T-cell (primary cell): ENCODE measurements at places on chromosomes 5 and 9. TPM values are rescaled to one million over a fixed set of nuclear protein-coding genes. Genes with fewer than 3 reads are reported as not detected.

DNA sequence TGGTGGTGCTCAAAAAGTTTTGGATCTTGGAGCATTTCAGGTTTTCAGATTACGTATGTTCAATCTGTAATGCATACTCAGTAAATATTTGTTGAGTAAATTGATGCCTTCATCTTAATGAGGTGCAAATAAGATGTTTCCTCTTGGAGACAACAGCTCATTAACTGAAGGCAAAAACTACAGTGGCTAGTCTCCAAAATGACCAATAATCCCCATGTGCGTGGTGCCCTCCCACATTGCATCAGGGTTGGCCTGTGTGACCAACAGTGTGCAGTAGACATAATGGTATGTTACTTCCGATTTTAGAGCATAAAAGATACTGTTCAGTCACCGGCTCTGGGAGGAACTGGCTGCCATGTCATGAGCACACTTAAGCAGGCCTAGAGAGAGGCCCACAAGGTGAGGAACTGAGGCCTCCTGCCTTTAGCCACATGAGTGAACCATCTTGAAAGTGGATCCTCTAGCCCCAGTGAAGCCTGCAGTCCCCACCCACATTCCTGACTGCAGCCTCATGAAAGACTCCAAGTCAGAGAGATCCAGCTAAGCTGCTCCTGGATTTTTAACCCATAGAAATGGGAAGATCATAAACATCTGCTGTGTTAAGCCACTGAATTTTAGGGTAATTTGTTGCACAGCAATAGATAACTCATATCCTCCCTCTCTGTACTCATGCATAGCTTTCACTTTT lies 55.7 kb downstream of the LIFR start:
- DNase-seq, result no peak

- no peak for DNase-seq
Observed at GRCh38 chr5:80059354-80059980, 24.3 kb downstream of the THBS4 start.

DNA sequence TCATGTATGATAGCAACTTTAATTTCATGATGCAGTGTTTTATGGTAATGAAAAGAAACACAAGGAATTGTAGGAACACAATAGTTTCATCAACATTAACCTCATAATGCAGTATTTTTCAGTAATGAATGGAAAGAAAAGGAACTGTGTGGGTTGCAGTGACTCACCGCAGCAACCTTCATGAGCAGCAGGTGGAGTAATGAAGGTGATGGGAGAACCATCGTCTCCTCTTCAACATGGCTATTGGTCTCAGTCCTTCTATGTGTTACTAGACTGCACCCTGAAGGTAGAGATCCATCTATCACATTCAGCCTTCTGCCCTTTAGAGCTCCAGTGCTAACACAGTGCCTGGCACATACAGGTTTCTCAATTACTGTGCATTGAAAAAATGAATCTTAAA lies 58.0 kb downstream of the TMEM215 start:
- DNase-seq, result no peak

- DNase-seq, result no peak
Observed at GRCh38 chr9:37364751-37365360, 57.6 kb upstream of the GRHPR start.

GRCh38 chr9:134055981-134056461 lies 11.8 kb downstream of the BRD3 start:
- no peak for DNase-seq

- no peak for DNase-seq
Observed at GRCh38 chr9:6024035-6024554, 8.7 kb upstream of the RANBP6 start.

- no peak for DNase-seq
Observed at GRCh38 chr5:74974451-74975091, 77.8 kb downstream of the GCNT4 start.

DNA sequence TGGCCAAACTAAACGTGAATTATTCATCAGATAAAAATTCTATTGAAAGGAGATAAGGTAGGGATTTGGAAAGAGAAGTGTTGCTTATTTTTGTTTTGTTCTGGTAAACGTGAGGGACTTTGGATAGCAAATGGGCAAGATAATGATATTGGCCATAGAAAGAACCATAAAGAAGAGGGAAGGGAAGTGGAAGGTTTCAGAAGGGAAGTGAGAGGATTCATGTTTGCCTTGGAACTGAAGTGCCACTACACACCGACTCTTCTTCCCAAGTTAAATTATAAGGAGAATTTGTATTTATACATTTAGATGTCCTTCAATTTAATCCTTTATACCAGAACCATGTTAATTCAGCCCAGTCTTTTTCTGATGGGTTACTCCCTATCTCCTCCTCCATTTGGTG lies 42.1 kb upstream of the TAF11L2 start:
- no peak for DNase-seq

DNA sequence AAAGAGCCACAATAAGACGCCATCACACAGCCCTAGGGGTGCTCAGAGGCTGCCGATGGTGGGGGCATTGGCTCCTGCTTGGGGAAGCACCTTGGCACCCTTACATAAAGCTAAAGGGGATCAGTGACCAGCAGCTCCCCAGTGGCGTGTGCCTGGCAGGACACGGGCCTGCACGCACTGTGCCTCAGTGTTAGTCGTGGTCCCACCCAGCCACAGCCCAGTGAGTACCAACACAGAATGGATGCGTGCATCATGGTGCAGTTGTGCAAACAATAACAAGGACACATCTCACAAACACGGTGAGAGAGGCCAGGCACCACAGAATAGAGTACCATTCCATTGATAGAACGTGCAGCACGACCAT lies 103.2 kb downstream of the WNK2 start:
- DNase-seq, result no peak

GRCh38 chr9:116234081-116234480 lies 80.5 kb downstream of the PAPPA start:
- DNase-seq, result no peak

DNA sequence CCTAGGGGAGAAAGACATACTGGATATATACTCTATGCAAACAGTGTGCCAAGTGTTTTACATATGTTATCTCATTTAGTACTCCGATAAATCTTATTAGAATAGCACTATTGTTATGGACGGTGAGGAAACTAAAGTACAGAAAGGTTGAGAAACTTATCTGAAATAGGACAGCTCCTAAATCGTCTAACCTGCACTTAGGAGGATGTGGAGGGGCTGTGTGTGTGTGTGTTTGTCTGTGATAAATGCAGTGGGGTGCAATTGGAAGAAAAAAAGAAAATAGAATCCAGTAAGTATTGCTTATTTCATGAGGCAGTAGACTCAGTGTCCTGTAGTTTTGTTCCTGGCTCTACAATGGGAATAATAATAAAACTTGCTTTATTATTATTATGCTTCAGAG lies 106.4 kb upstream of the IL6ST start:
- no peak for DNase-seq

DNA sequence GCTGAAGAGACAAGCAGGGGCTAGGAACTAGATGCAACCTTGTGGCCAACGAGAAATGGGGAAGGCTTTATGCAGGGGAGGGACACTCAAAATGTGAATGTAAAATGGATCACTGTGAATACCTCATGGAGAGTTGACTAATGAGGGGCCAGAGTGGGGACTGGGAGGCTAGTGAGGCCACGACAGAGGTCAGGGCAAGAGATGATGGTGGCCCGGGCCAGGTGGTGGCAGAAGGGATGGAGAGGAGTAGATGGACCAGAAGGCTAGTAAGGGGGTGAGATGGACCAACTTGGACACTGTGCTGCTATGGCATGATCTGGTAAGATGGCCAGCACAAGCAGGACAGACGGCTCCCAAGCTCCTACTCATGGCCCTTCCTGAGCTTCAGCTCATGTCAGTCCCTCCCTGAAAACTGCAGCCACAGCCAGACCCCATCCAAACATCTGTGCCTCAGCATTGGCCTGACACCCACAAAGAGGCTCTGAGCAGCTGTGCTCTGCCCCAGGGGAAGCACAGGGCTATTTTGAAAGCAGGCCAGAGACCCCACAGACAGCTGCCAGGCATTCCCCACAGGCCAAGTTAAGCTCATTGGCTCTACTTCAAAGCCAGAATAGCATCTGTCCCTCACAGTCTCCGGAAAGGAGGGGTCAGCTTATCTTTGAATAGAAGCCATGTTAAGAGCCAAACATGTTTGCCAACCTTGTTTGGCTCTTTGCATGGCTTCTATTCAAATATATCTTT lies 22.1 kb downstream of the P4HA2 start:
- DNase-seq, result no peak

- DNase-seq, result no peak
Observed at GRCh38 chr5:174045470-174046025, at the start of gene NSG2. NSG2 (plus strand) TSS chr5:174045706; CDS start chr5:174046756, 1,050 bp downstream.

DNA sequence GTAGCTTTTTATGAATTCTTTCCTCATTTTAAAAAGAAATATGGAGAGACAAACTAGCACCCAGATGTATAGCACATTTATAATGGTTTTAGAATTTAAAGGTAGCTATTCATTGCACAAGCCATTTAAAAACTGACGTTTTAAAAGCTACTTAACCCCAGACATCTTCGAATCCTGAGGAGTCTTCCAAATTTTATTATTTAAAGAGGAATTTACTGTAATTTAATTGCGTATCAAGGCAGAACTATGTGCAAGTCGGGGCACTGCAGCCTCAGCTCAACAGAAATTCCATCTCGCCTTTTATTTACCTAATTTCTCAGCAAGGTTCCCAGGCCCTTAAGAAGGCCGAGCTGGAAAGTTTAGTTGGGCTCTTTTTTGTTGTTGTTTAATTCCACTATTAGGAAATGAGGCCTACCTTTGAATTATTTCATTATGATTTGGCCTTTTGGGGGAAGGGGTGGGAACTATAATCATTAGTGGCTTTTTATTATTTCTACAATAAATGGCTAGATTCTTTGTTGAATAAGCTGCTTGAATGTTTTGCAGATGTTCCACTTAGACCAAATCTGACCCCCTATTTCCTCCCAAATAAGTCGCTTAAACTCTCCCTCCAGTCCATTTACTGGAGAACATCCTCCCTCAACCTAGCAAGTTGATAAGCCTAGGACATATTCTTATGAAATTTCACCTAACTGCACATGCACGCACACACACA lies 20.2 kb downstream of the NR2F1 start:
- no peak for DNase-seq

Gene ZNF354C
- total RNA-seq, result 5.3 TPM

Gene OBP2B
- not detected for total RNA-seq

Gene SLC34A1
- total RNA-seq, result 0.16 TPM

Gene DPH7
- 45.0 TPM for total RNA-seq

Gene IL13
- 0.30 TPM for total RNA-seq

Gene GRM6
- not detected for total RNA-seq
